Esophagus muscularis mucosa (tissue), 4 donors: ENCODE measurements at places on chromosomes 11 and 22. TPM values are rescaled to one million over a fixed set of nuclear protein-coding genes. Genes with fewer than 3 reads are reported as not detected.

Gene SAA2
- total RNA-seq: not detected

Gene IL10RA
- total RNA-seq: 14.3 TPM

Gene MUC2
- total RNA-seq: 0.34 TPM

Gene OR56A5
- total RNA-seq: not detected

Gene SLC37A2
- total RNA-seq: 7.6 TPM

Gene C11orf24
- total RNA-seq: 41.5 TPM

Gene FJX1
- total RNA-seq: 6.4 TPM

Gene TUBA8
- 7.5 TPM for total RNA-seq

GRCh38 chr22:20279662-20280134 lies 11.6 kb upstream of the RTN4R start:
- DNase-seq: no peak

DNA sequence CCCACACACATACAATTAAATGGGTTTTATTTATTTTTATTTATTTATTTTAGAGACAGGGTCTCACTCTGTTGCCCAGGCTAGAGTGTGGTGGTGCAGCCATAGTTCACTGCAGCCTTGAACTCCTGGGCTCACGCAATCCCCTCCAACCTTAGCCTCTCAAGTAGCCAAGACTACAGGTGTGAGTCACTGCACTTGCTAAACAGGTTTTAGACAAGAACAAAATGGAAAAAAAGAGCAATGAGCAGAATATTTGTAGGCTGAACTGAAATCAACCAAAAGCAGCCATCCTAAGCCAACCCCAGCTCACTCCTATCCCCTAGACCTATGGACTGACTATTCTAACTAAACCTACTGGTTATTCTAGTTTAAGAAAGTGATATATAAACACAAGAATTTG lies 37.8 kb downstream of the MRE11 start:
- no peak for DNase-seq

GRCh38 chr11:69131644-69132300 lies 24.0 kb upstream of the SMIM38 start:
- no peak for DNase-seq

DNA sequence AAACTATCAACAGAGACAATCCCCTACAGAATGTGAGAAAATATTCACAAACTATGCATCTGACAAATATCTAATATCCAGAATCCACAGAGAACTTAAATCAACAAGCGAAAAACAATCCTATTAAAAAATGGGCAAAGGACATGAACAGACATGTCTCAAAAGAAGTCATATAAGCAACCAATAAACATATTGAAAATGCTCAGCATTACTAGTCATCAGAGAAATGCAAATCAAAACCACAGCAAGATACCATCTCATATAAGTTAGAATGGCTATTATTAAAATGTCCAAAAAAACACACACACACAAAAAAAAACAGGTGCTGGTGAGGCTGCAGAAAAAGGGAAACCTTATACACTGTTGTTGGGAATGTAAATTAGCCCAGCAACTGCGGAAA lies 8.3 kb upstream of the OR52E8 start:
- no peak for DNase-seq

GRCh38 chr22:19983741-19984140 lies 32.9 kb downstream of the ARVCF start:
- no peak for DNase-seq

DNA sequence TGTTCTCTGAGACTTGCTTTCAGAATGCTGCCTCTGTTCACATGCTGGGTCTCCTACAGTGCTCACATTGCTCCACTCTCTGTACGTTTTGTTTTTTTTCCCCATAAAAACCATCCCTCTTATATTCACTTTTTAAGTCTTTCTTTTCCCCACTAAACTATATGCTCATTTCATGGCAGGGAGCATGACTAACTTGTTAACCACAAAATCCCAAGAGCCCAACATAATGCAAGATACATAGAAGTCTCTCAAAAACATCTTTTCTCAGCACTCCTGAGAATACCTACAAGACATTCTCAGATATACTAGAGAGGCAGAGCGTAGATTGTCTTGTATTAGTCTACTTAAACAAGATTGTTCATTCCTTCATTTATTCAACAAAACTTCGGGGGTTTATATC lies 73.3 kb downstream of the FAM76B start:
- no peak for DNase-seq

DNA sequence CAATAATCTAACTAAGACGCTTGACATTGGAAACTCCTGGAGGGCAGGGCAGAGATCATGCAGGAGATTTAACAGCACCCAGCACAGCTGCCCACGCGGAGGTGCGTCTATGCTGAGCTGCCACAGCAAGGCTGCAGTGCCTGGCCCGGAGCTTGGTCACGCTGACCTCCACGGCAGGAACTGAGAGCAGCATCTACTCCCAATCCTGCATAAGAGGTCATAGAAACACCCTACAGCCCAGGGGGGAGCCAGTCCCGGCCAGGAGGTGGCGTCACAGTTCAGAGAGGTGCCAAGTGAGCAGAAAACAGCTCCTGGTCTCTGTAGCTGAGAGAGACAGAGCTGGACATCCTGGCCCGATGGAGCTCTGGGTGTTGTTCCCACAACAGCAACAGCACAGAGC lies 121.1 kb upstream of the TMEM45B start:
- DNase-seq: no peak

DNA sequence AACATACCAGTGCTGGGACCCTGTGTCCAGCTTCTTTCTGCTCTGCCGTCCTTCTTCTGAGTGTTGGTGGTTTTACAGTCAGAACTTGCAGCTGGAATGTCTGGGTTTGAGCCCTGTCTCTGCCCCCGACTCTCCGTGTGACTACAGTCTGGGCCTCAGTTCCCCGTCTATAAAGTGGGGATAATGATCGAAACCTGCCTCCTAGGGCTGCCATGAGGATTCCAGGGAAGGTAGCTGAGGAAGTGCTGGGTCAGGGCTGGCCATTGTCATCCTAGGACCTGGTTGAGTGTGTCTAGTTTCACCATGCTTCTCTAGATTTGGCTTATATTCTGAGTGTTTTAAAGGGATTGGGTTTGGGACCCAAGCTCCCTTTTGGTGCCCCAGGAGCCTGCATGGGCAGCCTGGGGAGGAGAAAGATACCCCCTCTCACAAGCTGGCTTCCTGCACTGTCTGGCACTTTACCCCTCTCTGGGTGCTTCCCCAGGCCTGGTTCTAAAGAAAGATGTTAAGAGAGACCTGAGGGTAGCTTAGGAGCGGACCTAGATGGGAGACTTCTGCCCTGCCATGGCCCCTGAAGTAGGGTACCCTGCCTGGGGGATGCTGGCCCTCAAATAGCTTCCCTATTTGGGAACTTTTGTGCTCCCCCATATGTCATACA lies 49.9 kb downstream of the TSPAN18 start:
- DNase-seq: no peak

DNA sequence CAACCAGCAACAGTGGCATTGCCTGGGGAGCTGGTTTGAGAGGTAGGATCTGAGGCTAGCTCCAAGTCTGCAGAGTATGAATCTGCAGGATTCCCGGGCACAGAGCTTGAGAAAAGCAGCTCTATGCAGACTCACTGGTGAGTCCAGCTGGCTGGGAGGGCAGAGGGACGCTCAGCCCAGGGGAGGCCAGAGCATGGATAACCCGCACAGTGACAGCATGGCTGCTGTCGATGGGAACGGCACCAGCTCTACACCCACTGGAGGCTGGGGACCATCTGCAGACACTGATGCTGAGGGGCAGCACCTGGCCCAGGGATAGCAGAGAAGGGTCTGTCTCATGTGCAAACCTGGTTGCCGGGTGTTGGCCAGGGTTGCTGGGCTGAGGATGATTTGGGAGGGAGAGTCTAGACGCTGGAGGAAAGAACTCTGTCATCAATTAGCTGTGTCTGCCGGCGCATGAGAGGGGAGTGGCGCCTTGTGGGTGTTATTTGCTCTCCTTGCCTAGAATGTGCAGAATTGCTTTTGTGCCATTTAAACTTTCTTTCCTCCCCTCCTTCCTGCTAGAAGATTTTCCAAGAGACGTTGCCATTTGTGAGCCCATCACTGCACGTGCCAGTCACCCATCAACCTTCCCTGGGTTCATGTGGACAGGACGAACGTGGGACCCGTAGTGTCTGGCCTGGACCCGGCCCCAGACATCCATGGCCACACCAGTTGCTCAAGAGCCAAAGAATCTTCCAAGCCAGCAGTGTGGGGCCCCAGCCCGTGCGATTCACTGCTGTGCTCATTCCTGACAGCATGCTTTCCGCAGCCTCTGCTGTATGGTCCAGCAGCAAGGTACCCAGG lies 19.1 kb upstream of the LINC01488 start:
- no peak for DNase-seq

GRCh38 chr22:40346185-40347118 lies at the start of gene ADSL:
Gene ADSL (plus strand): TSS chr22:40346500. CDS start chr22:40346559, 59 bp downstream.
- peak; percentile 97 for DNase-seq

- DNase-seq: no peak
Measured at GRCh38 chr11:117814204-117814765, 10.3 kb downstream of the FXYD2 start.

- no peak for DNase-seq
Measured at GRCh38 chr22:38397189-38398085, 57.6 kb downstream of the KCNJ4 start.

GRCh38 chr22:22061085-22062077 lies 78.8 kb upstream of the TOP3B start:
- peak; percentile 90 for DNase-seq

- DNase-seq: no peak
Measured at GRCh38 chr11:114191893-114192292, 104.3 kb upstream of the NNMT start.

GRCh38 chr11:267491-267994 lies 10.7 kb upstream of the NLRP6 start:
- DNase-seq: no peak

- no peak for DNase-seq
Measured at GRCh38 chr22:27105142-27106025, 448.0 kb downstream of the MIAT start.

GRCh38 chr22:37386441-37386840 lies 40.8 kb downstream of the ELFN2 start:
- no peak for DNase-seq

DNA sequence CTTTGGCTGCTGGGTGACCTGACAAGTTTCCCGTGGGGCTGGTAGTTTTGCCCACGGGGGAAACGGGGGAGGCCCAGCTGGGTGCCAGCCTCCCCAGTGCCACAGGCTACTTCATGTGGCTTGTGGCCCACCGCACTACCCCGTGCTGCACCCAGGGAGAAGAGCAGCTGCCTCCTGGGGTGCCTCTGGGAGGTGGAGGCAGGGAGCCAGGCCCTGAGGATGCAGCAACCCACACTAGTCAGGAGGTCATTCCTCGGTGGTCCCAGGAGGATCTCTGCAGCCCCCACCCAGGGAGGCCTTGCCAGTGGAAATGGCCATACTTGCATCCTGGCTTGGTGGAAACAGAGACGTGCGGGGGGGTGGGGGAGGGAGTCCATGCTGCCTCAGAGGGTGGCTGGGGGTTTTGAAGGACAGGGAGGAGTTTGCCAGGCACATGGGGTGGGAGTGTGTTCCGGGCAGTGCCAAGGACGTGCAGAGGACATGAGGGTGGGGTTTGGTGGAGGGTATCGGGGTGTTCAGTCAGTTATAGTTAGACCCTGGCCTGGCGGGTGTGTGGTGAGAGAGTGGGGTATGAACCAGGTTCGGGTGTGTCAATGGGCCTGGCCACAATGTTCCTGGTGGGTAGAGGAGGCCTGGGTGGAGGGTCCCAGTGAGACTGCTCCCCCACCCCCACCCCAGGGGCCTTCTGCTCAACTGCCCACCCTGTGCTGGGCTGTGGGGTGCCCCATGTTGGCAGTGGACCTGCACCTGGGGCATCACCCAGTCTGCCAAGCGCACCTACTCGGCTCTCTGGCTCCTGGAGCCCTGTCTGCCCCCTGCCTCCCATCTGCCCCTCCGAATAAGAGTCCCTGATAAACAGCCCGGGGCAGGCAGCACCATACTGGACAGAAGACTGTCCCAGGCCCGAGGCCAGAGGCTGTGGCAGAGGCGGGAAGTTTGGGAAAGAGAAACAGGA lies 3.8 kb downstream of the PIM3 start:
- no peak for DNase-seq

- no peak for DNase-seq
Measured at GRCh38 chr11:76263657-76264056, 57.4 kb upstream of the WNT11 start.

GRCh38 chr11:22774716-22775115 lies 54.9 kb downstream of the SVIP start:
- DNase-seq: no peak

- DNase-seq: no peak
Measured at GRCh38 chr11:100815787-100816330, 128.8 kb downstream of the ARHGAP42 start.

DNA sequence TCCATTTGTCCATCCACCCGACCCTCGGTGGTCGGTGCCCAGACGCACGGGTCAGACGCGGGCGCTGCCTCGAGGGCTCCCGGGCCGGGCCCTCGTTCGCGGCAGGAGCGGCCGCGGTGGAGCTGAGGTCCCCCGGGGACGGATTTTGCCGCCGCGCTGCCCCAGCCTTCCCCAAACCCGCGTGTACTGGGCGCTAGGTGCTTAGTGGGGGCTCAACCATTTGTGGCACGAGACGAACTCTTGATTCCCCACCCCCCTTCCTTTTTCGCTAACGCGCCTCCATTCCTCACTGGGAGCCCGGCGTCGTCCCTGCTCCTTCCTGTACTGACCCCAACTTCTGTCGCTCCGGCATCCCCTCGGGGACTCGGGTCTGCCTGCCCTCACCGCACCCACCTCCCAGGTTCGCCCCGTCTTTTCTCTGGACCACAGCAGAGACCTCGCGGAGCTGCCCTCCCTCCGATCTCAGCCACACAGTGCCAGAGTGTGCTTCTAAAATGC lies 789 bp upstream of the CBX7 start:
- DNase-seq: no peak
